ENCODE measurements at places on chromosomes 11 and 22.

DNA sequence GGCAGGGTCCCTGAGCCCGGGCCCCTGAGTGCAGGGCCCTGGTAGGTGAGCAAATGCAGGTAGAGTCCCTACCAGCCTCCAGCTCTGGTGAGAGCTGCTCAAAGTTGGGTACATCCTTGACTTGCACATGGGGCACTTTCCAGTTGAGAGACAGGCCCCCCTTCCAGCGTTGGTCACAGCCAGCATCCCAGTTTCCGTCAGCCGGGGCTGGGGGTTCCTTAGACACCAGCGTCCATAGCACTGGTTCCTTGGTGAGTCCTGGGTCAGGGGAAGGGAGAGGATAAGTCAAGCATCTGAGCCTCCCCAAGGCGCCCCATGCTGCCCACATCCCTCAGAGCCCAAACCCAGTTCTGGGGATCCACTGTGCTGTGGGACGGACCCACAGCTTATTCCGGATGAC lies 5.6 kb downstream of the PNPLA5 start:
- no peak for DNase-seq

DNA sequence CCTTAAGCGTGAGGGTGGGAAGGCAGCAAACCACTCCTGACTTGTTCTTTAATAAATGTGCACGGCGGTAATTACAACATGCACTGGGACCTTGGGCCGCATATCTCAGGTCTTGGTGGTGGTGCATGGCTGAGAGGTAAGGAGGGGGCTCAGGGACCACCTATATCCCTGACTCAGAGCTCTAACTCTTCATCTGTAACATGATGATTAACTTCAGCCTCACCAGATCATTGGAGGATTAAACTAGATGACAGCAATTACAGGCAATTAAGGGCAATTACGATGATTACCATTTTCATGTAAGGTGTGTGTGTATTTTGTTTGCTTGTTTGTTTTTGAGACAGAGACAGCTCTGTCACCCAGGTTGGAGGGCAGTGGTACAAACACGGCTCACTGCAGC lies 45.0 kb downstream of the FBLN1 start:
- DNase-seq = no peak

DNA sequence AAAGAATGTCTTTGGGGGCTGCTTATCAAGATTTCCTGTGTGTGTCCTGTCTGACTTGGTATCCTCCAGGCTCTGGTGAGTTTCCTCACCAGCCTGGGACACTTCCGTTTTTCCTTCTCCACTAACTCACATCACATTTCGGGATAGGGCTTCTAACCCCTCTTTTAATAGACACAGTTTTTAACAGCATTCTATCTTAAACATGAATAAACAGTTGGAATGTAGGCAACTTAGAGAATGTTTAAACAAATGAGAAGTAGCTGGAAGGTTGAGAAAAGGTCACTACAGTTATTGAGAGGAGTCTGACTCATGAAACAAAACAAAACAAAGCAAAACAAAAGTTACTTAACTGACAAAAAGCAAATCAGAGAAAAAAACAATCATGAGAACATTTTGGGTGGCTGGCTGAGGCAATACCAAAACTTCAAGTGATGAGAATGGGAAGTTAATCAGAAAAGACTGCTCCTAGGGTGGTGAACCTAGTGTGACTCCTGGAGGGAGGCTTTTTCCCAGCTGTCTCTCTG lies 64.7 kb upstream of the CTSC start:
- no peak for DNase-seq

DNA sequence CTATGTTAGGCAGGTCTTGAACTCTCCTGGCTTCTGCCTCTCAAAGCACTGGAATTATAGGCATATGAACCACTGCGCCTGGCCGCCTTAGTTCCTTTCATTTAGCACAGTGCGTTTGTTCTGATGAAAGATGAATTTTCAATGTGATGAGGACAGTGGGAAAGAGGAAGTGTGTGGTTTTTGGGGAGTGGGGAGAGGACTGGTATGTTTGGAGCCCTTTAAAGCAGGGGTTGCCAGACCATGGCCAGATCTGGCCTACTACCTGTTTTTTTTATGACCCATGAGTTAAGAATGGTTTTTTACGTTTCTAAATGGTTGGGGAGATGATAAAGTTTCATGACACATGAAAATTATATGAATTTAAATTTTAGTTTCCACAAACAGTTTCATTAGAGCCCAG lies 12.5 kb downstream of the ATXN10 start:
- DNase-seq = no peak

GRCh38 chr22:47568700-47569099 lies 806.2 kb downstream of the TBC1D22A start:
- no peak for DNase-seq

DNA sequence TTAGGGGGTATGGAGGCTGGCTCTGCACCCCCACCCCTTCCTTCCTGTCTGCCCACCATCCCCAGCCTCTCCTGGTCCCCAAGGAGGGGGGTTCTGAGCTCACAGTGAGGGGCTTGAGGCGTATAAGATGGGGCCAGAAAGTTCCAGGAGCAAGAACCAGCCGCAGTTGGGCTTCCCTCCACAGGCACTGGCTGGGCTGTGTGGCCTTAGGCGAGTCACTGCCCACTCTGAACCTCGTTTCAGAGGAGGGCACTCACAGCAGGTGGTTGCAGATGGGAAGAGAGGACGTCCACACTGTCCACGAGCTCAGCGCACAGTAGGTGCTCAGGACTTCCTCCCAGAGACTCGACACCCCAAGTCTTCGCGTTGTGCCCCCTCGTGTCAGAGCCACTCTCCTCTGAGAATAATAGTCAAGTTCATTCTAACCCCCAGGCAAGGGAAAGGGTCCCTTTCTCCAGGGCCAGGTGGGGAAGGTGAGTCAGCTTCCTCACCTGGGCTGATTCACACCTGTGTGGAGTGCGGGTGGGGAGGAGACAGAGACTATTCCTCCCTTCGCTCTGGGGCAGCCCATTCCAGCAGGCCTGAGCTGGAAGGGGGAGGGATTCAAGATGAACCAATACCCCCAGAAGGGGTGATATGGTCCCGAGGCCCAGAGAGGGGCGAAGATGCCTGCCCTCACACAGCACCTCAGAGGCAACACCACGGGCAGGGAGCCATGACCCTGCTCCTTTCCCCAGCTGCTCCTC lies 29.3 kb downstream of the RPL3 start:
- DNase-seq = no peak

DNA sequence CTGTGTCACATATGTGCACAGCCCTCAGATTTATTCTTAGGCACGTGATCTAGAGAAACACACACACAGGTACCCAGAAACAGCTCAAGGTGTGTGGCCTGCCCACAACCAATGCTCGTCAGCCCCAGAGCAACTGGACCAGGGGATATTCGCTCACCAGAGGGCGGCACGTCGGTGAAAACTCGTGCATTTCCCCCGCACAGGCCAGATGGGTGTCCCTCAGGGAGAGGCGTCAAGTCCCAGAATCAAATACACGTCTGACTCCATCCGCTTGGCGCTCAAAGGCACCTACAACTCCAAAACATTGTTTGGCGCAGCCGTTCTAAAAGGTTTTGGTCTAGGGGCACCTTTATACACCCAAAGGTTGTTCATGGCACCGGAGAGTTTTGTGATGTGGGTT lies 429.0 kb downstream of the BRD1 start:
- DNase-seq = no peak

- no peak for DNase-seq
Observed at GRCh38 chr11:5581014-5581413, 337 bp downstream of the OR52B6 start.

DNA sequence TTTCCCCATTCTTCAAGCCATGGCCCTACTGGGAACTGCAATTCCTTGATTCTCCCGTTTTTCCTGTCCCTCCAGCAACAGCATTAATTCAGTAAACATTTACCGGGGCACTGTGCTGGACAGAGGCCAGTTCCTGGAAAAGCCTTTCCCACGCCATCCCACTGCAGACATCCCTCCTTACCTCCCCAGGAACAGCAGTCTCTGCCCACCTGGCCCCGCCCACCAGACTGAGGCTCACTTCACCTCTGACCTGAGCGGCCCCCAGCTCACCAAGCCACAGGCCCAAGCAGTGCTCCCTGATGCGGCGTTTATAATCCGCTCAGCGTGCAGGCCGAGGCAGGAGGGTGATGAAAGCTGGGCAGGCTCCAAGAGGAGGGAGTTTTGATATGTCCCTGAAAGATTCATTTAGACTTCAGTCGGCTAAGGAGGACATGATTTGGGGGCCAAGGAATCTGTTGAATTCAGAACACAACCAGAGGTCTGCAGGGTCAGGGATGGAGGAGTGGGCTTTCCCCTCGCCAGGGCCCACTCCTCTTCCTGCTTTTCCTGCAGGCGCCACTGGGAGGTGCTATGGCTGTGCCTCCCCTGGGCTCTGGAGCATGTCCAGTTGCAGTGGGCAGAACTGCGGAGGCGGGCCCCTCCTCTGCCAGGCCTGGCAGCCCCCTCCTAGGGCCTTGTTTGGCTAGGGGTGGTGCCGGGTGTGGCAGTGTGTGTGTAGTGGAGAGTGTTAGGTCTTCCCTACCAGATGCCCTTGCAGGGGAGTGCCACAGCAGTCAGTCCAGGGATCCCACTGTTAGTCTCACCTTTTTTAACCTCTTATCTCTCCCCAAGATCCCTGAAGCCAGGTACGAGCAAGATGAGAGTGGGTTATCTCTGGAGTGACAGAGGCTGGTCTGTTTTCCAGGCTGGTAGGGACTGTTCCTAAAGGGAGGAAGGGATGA lies 1.4 kb upstream of the TAGLN start:
- no peak for DNase-seq

- DNase-seq = no peak
Observed at GRCh38 chr11:19541521-19542049, 171.1 kb upstream of the NAV2 start.

DNA sequence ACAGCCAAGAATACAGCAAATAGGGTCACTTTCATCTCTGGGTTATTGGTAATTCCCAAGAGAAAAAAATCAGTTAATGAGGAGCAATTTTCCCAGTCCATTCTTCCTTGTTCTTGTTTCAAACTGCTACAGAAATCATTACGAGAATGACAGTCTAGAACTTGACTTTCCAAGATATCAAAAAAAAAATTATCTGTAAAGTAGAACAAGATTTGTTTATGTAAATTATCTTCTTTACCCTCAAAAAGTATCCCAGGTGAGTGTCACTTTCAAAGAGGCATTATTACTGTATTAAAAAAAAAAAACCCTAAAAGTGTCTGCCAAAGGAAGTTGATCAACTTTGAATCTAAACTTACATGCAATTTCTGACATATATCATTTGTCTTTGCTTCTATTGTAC lies at the start of gene OR5W2:
TSS of gene OR5W2 (minus strand) at position 101 of the 400 bp plus-strand sequence. CDS start at position 101, 0 bp downstream.
- no peak for DNase-seq

- no peak for DNase-seq
Observed at GRCh38 chr11:64591257-64592233, 525 bp downstream of the SLC22A12 start.

DNA sequence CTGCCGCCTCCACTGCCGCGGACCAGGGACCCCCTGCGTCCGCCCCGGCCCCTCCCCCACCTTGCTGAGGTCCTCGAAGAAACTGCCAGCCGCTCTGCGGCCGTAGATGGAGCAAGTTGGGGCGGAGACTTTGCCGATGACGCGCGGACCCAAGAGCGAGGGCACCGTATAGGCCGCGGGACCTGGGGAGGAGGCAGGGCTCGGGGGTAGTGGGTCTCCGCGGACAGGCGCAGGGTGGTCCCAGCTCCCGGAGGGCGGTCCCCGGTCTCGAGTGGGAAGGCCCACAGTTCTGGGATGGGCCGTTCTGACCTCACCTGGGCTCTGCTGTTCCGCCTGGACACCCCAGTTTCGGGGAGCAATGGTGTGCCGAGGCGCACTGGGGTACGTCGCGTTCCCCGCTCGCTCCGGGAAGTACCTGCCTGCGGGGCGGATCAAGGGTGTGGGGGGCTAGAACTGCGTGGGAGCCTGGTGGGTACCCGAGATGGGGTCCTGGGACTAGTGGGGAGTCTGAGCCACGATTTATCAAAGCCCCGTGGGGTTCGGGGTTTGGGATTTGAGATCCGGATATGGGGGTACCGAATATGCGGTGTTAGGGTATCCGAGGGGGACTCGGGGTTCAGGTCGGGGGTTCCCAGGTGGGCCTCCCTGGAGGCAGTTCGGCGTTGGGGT lies 1.2 kb upstream of the TYMP start:
- DNase-seq = peak; percentile 71

- no peak for DNase-seq
Observed at GRCh38 chr11:131185915-131186314, 184.5 kb upstream of the NTM start.

GRCh38 chr11:30916764-30917163 lies 330.6 kb upstream of the MPPED2 start:
- DNase-seq = no peak

DNA sequence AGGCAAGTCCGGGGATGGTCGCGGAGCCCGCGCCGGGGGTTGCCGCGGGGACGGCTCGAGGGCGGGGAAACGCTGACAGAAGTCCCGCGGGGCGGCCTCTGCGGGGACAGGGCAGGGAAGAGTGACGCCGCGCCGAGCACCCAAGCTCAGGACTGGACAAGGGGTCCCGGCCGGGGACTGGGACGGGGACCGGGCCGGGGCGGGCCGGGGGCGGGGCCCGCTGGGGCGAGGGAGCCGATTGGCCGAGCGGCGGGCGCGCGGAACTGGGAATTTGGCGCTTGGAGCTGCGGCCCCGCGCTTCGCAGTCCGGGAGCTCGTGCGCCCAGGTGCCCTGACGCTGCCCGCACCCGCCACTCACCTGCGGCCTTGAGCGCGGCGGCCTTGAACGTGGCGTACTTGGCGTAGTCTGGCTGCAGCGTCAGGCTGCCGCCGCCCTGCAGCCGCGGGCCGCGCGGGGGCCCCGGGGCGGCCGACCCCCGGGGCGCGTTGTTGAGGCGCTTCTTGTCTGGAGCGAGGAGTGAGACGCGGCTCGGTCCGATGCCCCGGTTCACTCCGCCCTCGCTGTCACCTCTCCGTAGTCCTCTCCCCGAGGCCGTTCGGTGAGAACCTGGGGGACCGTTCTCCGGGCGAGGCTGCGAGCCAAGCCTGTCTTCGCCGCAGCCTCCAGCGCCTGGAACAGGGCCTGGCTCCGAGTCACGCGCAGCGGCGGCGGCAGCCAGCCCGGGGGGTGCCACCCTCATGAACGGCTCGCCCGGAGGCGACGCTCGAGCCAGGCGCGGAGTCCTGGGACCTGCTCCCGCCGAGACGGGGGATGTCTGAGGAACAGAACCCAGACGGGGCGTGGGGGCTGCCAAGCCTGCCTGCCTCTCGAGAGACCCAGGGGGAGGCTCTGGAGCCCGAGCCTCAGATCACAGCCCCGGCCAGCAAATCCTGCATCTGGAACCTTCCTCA lies 4.5 kb downstream of the SHISA8 start:
- no peak for DNase-seq

DNA sequence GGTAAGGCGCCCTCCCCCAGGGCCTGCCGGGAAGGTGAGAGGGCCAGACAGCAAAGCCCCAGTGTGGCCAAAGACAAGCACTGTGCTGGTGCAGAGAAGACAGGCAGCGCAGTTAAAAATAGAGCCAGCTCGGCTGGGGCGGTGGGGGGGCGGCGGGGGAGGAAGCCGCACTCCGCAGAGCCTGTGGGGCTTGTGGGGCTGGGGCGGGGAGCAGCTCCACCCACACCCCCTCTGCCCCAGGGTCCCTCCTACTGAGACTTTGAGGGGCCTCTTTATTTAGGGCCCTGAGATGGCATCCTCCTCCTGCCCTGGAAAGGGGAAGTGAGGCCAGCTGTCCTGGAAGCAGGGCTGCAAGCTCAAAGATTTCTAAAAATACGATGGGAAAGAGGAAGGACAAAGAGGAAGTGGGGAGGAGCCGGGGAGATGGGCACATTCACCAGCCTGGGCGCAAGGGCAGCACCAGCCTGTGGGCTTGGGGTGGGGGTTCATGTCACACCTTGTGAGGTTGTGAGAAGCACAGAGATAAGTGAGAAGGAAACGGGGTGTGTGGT lies 2.6 kb downstream of the CYTH4 start:
- DNase-seq = no peak

GRCh38 chr11:111814557-111815320 lies 48.5 kb upstream of the PPP2R1B start:
- no peak for DNase-seq

- DNase-seq = no peak
Observed at GRCh38 chr11:94201004-94201465, 72.4 kb downstream of the PANX1 start.

- DNase-seq = no peak
Observed at GRCh38 chr11:122163053-122163819, 47.2 kb upstream of the BLID start.

All from stimulated activated CD8-positive, alpha-beta memory T cell treated with anti-CD3 and anti-CD28 coated beads, Interleukin-7, amount 100 ng/mL, for 1 hour (primary cell).